ENCODE measurements at places on chromosomes 11 and 22. TPM values are rescaled to one million over a fixed set of nuclear protein-coding genes. Genes with fewer than 3 reads are reported as not detected.

DRICH1 gene
- 0.79 TPM for total RNA-seq

DNA sequence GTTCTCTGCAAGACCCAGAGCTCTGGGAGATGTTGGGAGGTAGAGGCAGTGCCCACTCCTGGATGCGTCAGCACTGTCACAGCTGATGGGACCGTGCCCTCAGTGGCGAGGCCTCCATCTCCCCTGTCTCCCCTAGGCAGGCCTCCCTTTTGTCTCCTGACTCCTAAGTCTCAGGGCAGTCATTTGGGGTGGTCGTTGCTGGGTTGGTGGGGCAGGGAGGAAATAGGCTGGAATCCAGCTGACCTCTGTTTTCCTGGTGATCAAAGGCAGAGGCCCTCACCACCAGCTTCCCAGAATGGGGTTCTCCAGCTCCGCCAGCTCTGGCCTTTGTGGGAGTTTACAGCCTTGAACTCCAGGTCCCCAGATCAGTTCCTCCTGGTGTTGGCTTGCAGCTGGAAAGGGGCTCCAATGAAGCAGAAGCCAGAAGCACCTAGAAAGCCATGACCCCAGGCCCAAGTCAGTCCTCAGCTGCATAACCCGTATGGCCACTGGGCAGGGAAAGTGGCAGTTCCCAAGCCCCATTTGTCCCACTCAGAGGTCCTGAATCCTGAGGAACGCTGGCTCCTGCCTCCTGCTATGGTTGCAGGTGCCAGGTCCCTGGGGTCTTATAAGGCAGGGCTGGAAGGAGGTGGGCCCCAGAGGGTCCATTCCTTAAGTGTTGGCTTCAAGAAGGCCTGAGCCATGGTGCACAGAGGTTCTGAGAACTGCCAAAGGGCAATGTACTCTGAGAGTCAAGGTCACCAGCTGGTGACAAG lies 7.3 kb upstream of the FXYD2 start:
- DNase-seq = no peak
- no peaks in the 10 kb centered on the region for H3K27me3 ChIP-seq
- no peaks in the 10 kb centered on the region for H3K36me3 ChIP-seq
- no peak overlapping the region for H3K27ac ChIP-seq
- no peak overlapping the region for H3K4me3 ChIP-seq

DNA sequence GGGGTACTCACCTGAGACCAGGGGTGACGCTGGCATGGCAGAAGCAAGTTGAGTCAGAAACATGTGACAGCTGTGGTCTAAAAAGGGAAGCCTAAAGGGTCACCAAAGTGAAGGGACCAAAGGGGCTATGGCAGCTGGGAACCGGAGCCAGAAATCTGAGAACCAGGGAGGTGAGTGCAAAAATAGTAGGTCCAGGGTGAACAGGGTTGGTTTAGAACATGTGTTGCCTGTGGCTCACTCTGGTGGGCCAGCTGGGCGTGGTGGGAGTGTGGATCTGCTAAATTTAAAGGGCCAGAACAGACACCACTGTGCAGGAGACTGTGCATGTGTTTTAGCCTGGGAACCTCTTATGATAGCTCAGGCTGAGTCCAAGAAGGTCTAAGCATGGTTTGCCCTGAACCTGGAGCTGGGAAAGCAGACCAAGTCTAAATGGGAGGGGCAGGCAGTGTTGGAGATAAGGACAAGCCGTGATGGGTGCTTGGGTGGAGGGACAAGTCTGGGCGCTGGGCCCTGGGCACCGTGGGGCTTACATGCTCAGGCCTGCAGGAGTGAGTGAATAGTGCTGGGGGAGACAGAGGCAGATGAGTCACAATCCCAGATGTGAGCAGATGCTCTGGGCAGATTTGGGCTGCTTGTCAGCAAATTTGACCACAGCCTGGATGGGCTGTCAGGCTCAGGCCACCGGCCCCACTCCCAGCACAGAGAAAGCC lies 41.4 kb upstream of the ZBED5 start:
- peaks cover 22% of the 10 kb centered on the region for H3K4me1 ChIP-seq
- no peaks in the 10 kb centered on the region for H3K36me3 ChIP-seq
- no peak for DNase-seq

DNA sequence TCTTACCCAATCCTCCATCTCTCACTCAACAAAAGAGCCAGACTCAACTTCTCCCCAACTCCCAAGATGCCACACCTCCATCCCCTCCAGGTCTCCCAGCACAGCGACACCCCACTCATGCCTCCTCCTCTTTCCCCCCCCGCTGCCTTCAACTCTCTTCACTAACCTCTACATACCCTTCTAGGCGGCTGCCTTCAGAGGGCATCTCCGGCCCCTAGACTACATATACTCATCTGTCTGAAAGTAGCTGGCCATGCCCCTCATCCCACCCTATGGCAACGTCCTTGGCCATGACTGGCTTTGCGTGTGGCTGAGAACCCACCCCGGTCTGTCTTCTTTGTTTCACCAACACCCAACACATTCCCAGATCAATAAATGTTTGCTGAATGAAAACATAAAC lies 81.7 kb upstream of the TMEM45B start:
- DNase-seq = no peak
- H3K27me3 ChIP-seq = no peaks in the 10 kb centered on the region
- H3K36me3 ChIP-seq = no peaks in the 10 kb centered on the region
- H3K4me3 ChIP-seq = no peak overlapping the region
- H3K4me1 ChIP-seq = no peaks in the 10 kb centered on the region

DNA sequence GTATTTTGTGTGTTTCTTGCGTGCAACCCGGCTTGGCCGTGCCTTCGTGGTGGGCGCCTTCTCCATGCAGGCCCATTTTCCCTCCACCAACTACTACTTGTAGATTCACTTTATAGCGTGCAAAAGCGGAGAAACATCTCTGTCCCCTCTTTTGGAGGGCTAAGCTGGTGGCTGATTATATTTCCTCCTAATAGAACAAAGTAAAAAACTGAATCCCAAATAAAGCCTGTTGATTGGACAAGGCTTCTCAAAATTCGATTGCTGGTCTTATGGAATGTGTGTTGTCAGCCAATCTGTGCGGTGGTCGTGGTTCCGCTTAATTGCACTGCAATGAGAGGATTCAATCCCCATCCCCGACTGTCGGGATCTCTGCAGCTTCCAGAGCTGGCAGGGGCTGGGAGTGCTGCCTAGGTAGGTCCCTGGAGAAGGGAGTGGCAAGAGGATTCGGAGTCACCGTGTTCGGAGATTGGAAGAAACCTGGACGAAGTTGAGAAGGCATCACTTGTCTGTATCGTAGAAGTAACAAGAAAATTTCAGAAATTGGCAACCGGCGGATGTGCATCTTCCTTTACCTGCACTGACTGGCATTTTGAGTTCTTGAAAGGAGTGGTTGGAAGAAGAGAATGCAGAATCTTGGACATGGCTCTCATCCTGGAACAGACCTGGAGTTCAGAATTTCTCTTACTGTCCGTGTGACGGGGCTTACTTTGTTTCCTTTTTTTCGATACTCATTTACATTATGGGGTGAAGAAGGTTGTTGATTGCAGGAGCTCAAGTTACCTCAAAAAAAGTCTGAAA lies 1.1 kb downstream of the HMGXB4 start:
- peak overlapping the region; percentile 95 for H3K4me3 ChIP-seq
- H3K36me3 ChIP-seq = peaks cover 15% of the 10 kb centered on the region
- peak overlapping the region; percentile 100 for H3K27ac ChIP-seq
- DNase-seq = peak; percentile 57

DNA sequence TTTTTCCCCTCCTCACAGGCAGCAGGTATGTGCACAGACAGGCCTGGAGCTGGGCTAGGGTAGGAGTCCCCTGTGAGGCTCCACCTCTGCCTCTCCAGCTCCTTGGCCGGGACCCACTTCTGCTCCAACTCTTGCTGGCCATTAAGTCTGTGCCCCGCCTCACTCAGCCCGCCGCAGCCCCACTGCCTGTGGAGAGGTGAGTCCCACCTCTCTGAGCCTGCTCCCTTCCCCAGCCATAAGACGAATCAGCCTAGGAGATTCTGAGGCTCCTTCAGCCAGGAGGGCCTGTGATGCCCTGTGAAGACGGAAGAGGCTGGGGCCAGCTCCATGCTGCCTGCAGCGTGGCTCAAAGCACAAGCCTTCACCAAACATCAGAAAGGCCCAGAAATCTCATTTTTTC lies 23.0 kb downstream of the TSKU start:
- H3K4me3 ChIP-seq = no peak overlapping the region
- no peaks in the 10 kb centered on the region for H3K36me3 ChIP-seq
- no peak for DNase-seq
- no peaks in the 10 kb centered on the region for H3K27me3 ChIP-seq
- H3K4me1 ChIP-seq = peaks cover 12% of the 10 kb centered on the region
- peak overlapping the region; percentile 66 for H3K27ac ChIP-seq

GRCh38 chr11:69531071-69531716 lies 49.7 kb downstream of the LINC01488 start:
- DNase-seq = no peak
- no peaks in the 10 kb centered on the region for H3K36me3 ChIP-seq
- H3K4me3 ChIP-seq = no peak overlapping the region
- no peaks in the 10 kb centered on the region for H3K27me3 ChIP-seq

GRCh38 chr11:126969865-126970479 lies 30.6 kb downstream of the KIRREL3 start:
- no peak overlapping the region for H3K27ac ChIP-seq
- H3K4me3 ChIP-seq = no peak overlapping the region
- peak; percentile 25 for DNase-seq
- H3K36me3 ChIP-seq = no peaks in the 10 kb centered on the region
- H3K4me1 ChIP-seq = no peaks in the 10 kb centered on the region

GRCh38 chr11:92314499-92314898 lies 89.9 kb downstream of the FAT3 start:
- no peak overlapping the region for H3K4me3 ChIP-seq
- no peaks in the 10 kb centered on the region for H3K36me3 ChIP-seq
- no peak for DNase-seq
- H3K27me3 ChIP-seq = no peaks in the 10 kb centered on the region

GRCh38 chr11:8652140-8652539 lies 30.3 kb downstream of the TRIM66 start:
- peak; percentile 18 for DNase-seq
- no peak overlapping the region for H3K4me3 ChIP-seq
- H3K36me3 ChIP-seq = no peaks in the 10 kb centered on the region
- H3K27me3 ChIP-seq = no peaks in the 10 kb centered on the region
- no peaks in the 10 kb centered on the region for H3K4me1 ChIP-seq
- no peak overlapping the region for H3K27ac ChIP-seq

- H3K27me3 ChIP-seq = no peaks in the 10 kb centered on the region
- no peak for DNase-seq
- H3K36me3 ChIP-seq = peaks cover 39% of the 10 kb centered on the region
- no peak overlapping the region for H3K4me3 ChIP-seq
- no peak overlapping the region for H3K27ac ChIP-seq
Observed at GRCh38 chr11:102225689-102226568, 91.4 kb upstream of the BIRC3 start.

DNA sequence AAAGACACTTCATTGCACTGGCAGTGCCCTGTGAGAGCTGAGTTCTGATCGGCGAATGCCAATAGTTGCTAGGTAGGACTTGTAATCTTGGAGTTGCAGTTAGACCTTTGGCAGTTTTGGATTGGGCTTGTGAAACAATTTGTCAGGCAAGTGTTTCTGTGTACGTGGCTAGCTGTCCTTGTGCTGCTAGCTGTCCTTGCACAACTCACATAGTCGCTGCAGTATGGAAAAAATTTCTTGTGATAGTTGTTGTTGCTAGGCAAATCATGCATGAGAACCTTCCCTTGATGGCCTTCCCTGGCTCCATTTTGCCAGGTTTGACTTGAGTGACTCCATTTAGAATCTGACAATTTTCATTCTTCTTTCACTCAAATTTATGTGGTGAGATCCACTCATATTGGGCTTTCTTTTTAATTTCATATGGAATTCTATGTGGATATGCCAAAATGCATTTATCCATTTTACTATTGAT lies 140.7 kb downstream of the APIP start:
- no peak overlapping the region for H3K27ac ChIP-seq
- DNase-seq = no peak
- H3K4me1 ChIP-seq = no peaks in the 10 kb centered on the region
- H3K36me3 ChIP-seq = no peaks in the 10 kb centered on the region
- H3K27me3 ChIP-seq = peaks cover 32% of the 10 kb centered on the region
